ENCODE measurements at places on chromosomes 6 and 20.

GRCh38 chr20:51828762-51829161 is 26.4 kb upstream of the SALL4 start:
- DNase-seq: peak; percentile 9

GRCh38 chr6:168407842-168408241 is 33.1 kb upstream of the SMOC2 start:
- no peak for DNase-seq

DNA sequence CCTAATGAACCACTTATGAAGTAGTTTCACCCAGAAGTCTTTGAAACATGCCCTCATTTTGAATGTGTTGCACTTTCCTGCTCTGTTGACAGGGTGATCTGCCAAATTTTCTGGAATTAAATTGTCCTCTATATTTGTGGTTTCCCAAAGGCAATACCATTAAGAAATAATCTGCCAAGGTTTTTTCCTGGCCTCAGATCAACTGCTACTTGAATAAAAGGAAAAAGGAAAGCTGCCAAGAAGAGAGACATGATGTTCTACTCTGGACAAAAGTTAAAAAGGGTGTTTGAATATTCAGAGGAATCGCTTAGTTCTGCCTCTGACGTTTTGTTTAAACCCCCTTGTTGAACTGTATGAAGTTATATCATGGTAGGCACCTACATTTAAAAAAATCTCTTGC is 37.4 kb upstream of the ARMH2 start:
- DNase-seq: no peak

- DNase-seq: no peak
Observed at GRCh38 chr6:36964349-36964748, 9.8 kb downstream of the PI16 start.

DNA sequence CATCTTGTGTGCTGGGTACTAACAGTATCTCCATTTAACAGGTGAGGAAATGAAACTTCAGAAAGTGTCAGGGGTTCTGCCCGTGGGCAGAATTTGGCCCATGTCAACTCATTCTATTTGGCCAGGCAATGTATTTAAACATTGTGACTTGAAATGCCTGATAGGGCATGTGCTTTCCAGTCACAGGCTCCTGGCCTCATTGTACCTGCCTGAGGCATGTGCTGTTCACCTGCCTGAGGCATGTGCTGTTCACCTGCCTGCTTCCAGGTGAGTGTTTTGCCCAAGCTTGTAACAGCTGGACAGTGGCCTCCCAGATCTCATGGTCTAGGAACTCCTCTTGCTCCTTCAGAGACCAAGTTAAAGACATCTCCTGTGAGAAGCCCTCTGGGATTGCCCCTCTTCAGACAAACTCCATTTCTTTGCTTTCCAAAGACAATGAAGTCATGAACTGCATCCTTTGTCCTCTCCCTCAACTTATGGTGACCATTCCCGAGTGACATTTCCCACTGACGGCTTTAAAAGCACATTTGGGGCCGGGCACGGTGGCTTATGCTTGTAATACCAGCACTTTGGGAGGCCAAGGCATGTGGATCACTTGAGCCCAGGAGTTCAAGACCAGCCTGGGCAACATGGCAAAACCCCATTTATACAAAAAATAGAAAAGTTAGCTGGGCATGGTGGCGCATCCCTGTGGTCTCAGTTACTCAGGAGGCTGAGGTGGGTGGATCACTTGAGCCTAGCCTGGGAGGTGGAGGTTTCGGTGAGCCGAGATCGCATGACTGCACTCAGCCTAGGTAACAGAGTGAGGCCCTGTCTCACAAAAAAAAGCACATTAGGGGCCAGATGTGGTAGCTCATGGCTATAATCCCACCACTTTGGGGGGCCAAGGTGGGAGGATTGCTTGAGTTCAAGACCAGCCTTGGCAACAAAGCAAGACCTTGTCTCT is 48.7 kb downstream of the BCAS4 start:
- DNase-seq: no peak

DNA sequence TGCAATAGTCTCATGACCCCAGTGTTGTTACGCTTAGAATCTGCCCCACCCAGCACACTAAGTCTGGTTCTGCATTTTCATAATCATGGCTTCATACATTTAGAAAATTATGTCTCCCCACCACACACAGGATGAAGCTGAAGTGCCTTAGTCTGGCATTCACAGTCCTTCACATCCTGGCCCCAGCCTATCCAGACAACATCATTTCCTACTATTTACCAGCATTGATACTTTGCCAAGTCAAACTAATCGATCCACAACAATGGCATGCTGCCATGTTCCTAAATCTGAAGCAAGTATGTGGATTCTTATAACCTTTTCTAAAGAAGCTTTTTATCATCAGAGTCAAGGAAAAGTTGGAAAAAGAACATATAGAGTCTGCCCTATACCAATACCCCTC is 132.4 kb upstream of the FBXL4 start:
- DNase-seq: no peak

DNA sequence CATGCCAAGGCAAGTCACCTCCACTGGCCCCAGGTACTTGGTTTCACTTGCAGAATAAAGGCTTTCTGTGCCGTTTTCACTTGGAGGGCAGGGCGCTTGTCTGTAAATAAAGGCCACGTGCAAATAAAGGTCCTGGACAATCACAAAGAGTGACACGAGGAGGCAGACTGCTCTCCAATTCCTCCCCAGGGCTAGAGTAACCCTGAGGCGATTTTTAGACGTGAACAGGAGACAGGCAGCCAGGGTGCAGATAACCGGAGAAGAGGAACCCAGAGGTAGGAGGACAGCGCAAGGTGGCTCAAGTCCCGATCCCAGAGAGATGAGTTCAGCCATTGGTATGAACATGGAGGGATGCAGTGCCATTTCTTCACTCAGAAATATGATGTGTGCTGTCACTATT is 327.4 kb downstream of the KIF16B start:
- no peak for DNase-seq

DNA sequence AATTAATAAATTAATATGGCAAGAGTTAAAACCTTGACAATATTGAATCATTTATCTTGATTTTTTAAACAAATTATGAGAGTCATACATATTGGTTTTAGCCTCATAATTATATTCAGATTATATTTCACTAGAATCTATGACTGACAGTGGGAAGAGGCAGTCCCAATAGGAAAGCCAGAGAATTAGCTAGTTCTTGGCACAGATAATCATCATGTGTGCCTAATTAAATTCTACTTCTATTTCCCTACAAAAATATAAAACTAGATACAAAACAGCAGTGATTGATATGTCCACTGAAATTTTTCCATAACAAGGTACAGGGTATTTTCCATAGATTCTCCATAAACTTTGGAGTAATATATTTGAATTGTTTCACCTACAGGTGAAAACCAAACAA is 38.6 kb downstream of the COL9A1 start:
- DNase-seq: no peak

- no peak for DNase-seq
Observed at GRCh38 chr6:170137911-170138910, 152.7 kb downstream of the DLL1 start.

DNA sequence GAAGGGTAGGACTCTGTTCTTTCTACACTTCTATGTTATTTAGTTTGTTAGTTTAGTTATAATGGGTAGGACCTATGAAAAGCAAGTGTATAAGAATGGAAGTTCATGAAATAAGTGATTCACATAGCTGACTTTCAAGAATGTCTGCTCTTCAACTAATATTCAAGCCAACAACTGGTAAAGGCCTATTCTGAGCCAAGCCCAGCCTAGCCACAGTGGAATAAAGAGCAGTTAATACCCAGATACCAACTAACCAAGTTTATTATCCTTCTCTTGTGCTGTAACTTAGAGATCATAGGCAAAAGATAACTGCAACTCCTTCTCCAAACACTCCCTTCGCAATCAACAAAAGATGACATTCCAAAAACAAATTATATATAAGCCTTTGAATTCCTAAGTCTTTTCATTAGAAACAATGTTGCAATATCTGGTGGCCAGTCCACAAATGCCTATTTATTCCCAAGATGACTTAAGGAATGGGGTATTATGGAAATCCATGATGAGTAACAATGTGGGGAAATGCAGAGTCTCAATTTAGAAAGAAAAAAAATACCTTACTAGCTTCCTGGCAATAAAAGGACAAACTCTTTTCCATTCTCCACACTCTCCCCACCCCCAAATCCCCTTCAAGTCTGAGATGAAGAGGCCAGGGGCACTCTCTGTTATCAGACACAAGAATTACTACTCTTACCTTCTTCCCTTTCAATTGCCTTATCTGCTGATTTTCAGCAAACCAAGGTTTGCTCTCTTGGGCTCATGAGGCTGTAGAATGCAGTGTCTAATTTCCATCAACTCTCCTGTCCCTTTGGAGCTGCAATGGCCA is 27.4 kb downstream of the BTBD9 start:
- peak; percentile 81 for DNase-seq
